ENCODE measurements at places on chromosomes 1 and 21.

GRCh38 chr1:24641646-24642151 is 1.4 kb upstream of the SRRM1 start:
- peak; percentile 57 for DNase-seq

DNA sequence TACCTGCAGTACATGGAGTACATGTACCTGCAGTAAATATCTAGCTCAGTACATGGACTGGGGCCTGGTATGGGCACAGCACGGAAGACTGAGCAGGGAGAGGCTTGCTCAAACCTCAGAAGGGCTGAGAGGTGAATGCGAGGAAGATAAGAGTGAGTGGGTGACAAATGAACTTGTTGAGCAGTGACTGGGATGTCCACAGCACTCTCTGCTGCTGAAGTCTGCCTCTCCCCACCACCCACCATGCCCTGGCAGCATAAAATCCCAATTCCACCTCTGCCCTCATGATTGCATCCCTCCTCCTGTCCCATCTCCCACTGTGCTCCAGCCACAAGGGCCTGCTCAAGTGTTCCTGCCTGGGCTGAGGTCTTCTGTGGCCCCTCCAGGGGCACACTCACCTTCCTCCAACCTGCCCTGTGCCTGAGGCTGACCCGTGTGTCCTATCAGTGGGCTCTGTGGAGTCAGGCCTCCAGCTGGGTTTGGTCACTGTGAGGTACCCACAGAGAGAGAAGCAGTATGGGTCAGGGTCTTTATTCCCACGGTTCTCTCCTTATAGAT is 114.2 kb downstream of the FOXD2 start:
- no peak for DNase-seq

DNA sequence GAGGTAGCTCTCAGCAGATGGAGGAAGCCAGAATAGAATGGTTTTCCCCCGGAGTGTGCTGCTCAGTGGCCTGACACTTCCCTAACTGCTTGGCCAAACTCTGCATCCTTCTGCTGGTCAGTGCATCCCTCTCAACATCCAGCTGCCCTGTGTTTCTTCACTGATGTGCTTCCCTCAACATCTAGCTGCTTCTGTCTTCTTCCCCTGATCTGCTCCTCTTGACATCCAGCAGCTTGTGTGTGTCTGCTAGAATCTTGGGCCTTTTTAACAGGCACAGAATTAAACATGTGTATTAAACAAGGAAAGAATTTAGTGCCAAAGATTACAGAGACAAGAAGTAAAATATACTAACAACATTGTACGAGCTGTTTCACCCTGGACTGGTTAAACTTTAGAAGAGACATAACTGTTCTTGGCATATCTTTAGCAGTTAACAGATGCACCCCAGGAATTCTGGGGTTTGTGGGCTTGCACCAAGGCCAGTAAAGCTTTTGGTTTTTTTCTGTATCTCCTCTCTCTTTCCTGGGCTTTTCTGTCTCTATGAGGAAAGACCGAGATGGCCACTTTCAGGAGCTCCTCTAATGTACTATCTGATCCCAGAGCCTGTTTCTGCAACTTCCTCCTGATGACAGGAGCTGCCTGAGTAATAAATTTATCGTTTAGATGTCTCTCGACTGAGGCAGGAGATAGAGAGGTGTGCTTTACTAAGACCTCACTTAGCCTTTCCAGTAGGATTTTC is 34.8 kb upstream of the HSD3B1 start:
- no peak for DNase-seq

GRCh38 chr1:26731233-26731902 is 35.6 kb downstream of the ARID1A start:
- no peak for DNase-seq

DNA sequence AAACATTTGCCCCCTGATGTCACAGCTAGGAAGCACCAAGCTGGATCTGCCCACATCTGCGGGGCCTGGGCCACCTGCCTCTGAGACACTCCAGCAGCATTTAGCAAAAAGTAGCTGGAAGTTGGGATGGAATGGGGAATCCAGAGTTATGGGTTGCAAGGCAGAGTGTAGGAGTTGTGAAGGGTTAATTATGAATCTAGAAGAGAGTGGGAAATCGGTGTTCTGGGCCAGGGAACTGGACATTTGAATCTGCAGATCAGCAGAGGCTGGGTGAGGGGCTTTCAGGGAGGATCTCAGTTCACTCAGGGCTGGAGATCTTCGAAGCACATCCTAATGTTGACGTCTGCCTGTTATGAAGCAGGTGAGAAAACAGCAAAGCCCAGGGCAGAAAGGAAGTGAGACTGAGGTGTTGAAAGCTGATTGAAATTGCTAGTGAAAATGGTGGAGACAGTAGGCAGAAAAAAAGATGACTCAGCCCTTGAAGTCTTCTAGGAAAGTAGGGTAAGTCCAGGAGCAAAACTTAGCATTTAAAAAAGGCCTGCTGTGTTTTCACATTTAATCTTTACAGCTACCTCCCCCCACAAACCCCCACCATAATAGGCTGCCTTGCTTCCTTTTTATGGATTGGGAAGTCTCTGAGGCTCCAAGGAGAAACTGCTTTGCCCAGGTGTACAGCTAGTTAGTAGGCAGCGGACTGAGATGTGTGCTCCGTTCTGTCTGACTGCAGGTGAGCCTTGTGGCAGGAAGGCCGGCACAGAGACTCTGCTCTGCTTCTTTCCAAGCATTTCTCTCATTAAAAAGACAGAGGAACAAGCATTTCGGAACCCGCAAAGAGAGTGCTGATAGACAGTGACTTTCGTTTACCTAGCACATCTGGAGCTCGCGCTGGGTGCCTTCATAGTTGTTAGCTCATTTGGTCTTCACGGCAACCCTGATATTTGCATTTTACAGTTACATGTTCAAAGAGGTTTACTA is 7.2 kb downstream of the VANGL1 start:
- peak; percentile 17 for DNase-seq

- DNase-seq, result no peak
These were observed 8.7 kb downstream of the LDLRAD2 start for GRCh38 chr1:21820597-21821232.

- no peak for DNase-seq
These were observed 80.4 kb downstream of the ATP1A1 start for GRCh38 chr1:116453481-116453880.

DNA sequence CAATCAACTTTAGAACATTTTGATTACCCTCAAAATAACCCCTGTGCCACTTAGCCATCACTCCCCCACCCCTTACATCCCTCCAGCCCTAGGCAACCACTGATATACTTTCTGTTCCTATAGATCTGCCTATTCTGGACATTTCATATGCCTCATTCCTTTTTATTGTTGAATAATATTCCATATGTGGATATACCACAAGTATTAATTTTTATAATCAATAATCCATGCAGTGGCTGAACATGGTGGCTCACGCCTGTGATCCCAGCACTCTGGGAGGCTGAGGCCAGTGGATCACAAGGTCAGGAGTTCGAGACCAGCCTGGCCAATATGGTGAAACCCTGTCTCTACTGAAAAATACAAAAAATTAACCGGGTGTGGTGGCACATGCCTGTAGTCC is 20.1 kb upstream of the MED18 start:
- no peak for DNase-seq

DNA sequence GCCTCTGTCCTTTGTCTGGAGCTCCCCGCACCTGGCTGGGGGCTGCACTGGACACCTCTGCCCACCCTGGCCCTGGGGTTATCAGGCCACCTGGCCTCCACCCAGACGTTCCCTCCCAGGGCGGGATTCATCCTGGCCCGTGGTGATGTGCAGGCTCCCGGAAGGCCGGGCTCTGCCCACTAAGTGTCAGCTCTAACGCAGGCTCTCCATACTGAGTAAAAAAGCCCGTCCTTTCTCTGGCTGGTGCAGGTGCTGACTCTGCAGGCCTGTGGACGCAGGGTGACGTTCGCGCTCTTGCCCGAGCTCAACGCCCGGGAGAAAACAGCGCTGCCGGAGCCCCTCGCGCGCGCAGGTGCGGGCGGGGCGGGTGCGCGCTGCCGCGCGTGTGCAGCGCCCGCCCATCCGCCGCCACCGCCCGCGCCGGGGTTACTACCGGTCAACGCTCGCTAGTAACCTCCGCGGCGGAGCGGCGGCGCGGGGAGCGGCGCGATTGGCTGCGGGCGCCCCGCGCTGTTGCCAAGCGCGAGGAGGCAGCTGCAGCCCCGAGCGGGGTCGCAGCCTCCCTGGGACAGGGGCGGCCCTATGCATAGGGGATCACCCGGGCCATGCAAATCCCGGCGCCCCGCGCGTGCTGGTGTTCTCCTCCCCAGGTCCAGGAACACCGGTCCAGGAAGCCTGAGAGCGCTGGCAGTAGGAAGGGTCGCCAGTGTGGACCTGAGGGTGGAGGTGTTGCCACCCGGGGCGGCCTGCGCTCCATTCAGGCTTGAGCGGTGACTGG is 15.7 kb downstream of the ABCG1 start:
- peak; percentile 94 for DNase-seq

DNA sequence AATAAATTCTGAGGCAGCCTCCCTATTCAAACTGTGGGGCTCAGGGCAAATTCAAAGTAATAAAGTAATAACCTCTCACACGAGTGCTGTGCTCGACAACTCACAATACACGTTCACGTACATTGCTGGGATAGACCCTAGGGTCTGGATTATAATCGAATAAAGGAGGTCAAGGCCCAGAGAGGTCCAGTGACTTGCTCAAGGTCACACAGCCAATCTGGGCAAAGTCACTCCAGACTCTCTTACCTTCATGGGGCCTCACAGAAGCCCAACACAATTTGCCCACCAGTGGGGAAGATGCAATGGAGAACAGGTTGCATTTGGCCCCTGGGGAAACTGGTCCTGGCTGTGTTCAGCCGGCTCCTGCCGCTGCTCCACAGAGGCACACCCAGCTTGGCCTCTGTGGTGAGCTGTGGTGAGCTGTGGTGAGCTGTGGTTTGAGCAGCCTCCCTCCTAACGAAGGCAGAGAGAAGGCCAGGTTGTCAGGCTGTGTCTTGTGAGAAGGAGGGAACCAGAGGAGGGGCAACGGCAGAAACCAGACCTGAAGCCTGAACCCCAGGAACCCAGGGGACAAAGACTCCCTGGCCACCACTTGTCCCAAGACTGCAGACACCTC is 35.1 kb downstream of the NUAK2 start:
- DNase-seq, result no peak

DNA sequence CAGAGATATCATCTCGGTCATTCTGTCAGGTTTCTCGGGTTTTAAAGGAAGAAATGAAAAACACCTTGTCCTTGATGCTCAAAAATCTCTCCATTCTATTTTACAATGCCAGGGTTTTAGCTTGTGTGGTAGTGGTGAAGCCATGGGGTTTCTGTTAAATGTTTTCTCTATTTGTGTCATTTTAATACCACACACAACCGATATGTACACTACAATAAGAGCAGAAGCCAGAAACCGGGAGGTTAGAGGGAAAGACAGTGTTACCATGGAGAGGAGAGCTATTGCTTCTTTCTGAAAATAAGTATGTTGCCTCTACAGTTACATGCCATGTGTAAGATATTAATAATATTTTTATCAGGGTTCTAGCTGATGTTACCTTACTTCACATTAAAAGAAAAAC is 2.8 kb downstream of the SLC35D1 start:
- no peak for DNase-seq

DNA sequence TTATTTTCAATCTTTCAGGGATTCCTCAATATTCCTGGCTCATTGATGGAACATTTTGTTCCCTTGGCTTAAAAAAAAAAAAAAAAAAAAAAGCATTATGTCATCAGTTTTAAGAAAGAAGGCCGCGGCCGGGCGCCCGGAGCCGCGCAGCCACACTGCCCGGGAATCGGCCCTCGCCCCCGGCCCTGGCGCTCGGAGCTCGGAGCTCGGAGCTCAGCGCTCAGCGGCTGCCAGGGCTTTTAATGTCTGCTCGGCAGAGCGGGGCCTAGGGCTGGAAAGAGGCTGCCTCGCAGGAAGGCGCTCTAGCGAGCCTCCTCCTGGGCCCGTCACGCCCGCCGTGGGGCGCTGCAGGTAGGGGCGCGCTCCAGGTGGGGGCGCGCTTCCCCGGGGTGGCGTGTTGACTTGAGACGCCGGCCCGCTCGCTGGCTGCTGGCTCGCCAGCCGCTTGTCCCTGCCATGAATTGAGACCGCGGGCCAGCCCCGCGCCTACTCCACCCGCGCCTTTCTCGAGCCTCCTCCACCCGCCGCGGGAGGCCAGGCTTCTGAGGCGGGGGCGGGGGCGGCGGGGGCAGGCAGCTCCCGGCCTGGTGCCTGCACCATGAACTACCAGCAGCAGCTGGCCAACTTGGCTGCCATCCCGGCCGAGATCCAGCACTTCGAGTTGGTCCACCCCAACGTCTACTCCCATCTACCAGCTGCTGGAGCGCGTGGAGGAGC is 5.4 kb upstream of the TDRD5 start:
- peak; percentile 93 for DNase-seq

- DNase-seq, result no peak
These were observed 15.0 kb upstream of the ZZZ3 start for GRCh38 chr1:77697441-77697840.

DNA sequence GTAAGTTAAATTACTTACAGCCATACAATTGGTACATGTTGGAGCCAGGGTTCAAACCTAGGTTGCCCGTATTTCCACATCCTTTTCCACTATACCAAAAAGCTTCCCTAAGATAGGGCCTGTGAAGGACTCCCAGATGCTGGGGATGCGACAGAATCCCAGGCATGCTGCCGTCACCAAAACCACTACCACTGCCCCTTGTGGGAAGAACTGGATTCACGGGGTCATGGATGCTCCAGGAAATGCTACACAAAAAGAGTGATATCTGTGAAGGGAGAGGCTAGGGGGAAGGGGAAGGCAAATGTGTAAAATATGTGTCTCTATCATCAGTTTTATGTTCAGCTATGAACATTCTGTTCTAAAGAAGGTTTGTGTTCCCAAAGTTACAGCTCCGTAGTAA is 133.9 kb upstream of the IVNS1ABP start:
- DNase-seq, result peak; percentile 8

DNA sequence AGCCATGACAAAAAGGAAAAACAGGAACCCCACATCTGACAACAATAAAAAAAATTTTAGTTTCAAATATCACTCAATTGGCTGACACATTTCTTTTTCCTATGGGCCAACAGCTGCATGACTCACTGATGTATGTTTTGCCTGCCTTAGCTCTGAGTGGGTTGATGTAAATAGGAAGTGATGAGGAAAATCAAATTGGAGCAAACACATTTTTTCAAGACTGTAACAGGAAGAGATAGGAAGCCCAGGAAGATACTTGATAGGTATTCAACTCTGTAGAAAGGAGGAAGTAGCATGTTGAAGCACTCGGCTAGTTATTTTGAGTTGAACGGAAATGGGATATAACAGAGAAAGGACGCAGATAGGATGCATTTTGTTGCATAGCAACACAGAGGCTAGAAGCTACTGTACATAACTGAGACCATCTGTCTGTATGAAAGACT is 168.0 kb upstream of the NR5A2 start:
- DNase-seq, result peak; percentile 83

GRCh38 chr1:217211486-217211885 is 419.4 kb downstream of the GPATCH2 start:
- no peak for DNase-seq

- DNase-seq, result peak; percentile 48
These were observed 9.5 kb downstream of the ATP1B1 start for GRCh38 chr1:169115891-169116585.

- DNase-seq, result peak; percentile 48
These were observed 112.9 kb downstream of the GREM2 start for GRCh38 chr1:240499012-240499411.

DNA sequence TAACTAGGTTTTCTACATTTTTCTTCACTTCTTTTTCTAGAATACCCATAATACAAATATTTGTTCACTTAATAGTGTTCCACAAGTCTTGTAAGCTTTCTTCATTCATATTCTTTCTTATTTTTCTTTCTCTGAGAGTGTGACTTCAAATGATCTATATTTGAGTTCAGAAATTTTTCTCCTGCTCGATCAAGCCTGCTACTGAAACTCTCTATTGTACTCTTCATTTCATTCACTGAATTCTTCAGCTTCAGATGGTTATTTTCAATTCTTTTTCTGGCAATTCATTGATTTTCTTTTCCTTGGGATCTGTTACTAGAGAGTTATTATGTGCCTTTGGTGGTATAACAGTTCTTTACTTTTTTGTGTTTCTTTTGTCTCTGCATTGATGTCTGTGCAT is 82.5 kb upstream of the CAMK1G start:
- DNase-seq, result no peak
